Upper lobe of left lung (tissue), 6 donors: ENCODE measurements at places on chromosomes 1 and 21.

DNA sequence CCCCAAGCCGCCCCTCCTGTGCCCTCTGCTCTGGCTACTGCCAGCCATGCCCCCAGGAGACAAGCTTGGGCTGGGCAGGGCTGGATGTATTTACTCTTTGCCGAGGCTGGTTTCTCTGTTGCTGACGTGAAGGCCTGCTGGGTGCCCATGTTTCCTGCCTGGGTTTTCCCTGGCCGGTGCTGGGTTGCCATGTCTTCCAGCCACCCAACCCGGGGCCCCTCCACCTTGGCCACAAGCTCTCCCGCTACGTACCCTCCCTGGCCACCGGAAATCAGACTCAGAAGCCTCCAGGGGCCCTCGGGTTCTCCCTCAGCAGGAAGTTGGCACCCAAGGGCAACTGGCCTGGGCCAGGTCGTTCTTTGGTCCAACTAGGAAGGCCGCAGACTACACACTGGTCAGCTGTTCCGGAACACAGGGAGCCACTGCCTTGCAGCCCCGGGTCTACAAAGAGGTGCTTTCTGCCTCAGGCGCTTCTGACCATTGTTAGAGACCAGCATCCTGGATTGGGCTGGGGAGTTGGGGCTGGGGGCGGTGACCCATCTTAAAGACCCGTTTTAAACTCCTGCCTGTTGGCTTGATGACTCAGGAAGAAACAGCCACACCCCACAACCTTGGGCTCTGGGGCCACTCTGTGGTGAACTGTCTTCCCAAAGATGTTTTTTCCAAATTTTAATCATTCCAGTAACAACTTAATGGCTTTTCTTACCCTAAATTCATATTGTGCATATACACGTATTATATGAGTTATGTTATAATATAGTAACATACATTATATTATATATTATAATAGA is 71.2 kb upstream of the RUNX3 start:
- DNase-seq, result no peak

GRCh38 chr1:40057310-40058030 is 16.9 kb downstream of the CAP1 start:
- DNase-seq, result no peak

DNA sequence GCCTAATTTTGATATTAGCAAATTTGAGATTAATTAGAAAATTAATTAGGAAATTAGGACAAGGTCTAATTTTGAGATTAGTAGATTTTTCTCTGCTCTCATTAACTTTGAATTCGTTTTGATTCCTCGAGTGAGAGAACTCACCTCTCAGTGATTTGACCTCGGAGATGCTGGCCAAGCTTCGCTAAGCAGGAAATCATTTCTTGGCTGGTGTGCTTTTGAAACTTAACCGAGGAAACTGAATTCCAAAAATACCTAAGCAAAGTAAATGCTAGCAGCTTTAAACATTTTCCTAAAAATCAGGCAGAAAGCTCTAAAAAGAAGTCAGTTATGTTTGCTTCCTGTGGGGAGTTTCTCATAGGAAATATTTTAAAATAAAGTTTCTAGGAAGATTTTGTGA is 34.9 kb downstream of the CDC14A start:
- DNase-seq, result no peak

- no peak for DNase-seq
These were observed 594 bp upstream of the EXO5 start for GRCh38 chr1:40507973-40508372.

GRCh38 chr1:230145953-230146476 is 79.0 kb downstream of the GALNT2 start:
- DNase-seq, result peak; percentile 48

DNA sequence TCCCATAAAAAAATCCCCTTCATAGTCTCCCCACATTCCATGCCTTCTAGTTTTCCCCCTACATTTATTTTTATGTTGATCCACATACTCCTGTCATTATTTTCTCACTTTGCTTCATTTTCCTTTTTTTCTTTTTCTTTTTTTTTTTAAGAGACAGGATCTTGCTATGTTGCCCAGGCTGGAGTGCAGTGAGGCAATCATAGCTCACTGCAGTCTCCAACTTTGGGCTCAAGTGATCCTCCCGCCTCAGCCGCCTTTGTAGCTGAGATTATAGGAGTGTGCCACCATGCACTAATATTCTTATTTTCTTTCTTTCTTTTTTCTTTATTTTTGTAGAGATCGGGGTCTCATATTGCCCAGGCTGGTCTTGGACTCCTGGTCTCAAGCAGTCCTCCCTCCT is 7.8 kb downstream of the RNF2 start:
- no peak for DNase-seq

DNA sequence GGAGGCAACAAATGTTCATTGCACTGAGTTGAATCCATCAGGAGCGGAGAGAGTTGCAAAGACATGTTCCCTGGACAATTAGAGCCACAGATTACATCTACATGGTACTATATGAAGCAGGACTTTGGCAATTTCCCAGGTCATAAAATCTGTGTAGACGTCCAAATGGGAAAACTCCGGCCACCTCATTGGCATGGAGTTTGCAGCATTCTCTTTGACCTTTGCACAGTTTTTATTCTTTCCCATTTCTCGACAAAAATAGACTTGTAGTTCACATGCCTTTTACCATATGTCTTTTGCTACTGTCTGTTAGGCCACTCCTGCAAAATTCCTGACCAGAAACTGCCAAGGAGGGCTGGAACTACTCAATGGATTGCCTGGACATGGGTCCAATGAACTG is 48.2 kb downstream of the UBE2T start:
- no peak for DNase-seq
